NCI-H774 (cell line): ENCODE measurements at places on chromosomes 5 and 9.

GRCh38 chr9:121744002-121744686, 92.7 kb downstream of the DAB2IP start:
- no peak for DNase-seq

DNA sequence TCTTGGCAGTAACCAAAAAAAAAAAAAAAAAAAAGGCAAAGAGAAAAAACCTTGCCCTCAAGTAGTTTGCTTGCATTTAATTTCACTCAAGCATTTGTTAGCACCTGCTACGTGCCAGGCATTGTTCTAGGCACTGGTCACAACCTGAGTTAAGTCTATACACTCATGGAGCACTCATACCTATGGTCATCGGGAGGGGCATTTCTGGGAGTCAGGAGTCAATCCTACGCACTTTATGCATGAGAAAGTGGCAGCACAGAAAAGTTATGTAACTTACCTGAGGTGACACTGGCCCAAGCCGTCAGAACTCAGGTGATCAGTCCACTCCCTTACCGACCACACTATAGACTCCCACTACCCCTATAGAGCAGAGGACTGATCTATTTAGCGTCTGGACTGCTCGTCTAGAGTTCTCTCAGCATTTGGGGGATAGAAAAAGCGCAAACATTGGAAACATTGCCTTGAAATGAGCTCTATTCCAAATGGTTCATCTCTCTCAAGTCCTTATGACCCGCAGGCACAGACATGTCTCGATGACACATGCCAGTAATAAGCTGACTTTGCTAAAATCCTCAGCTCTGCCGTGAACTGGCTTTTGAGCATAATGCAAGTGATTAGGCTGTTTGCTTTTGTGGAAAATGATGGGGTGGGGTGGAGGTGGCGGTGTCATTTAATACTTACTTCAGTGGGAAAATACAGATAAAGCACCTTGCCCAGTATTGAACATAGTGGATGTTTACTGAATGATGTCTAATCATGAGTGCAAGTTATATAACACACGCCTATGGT, 160.2 kb downstream of the ARHGEF28 start:
- no peak for DNase-seq

- DNase-seq, result no peak
Observed at GRCh38 chr9:27654629-27655285, 81.5 kb upstream of the C9orf72 start.

DNA sequence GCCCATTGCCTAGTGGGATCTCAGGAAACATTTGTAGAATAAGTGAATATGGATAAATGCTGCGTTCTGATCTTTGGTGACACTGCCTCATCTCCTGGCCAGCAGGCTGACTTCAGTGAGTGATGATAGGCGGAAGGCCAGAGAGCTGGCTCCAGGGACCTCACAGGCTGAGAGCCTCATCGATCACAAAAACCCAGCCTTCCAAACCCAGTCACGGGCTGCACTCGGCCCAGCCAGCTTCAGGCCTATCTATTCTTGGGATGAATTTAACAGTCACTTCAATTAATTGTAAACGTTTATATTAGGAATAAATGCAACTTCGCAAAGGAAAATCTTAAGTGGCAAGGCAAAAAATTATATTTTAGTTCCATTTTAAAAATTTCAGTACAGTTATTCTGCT, 201.6 kb downstream of the IRX2 start:
- DNase-seq, result no peak

DNA sequence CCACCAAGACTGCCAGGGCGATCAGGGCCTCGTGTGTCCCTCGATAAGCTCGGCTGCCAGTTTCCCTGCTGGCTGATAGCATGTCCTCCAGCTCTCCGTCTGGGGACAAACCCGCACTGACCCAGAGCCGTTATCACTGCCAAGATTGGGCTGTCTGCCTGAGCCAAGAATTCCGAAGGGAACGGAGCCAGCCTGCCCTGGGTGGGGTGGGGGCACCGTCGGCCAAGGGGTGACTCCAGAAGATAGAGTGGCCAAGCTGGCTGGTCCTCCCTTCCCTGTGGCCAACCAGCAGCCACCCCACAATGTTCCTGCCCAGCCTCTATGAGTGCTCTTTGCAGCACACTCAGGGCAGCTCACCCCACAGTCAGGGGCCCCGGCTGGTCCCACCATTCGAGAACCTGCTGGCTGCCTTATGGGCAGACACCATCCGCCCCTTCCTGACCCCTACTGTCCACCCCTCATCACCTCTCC, 29.4 kb downstream of the HRH2 start:
- no peak for DNase-seq

- no peak for DNase-seq
Observed at GRCh38 chr9:104276709-104277245, 182.7 kb downstream of the SMC2 start.

DNA sequence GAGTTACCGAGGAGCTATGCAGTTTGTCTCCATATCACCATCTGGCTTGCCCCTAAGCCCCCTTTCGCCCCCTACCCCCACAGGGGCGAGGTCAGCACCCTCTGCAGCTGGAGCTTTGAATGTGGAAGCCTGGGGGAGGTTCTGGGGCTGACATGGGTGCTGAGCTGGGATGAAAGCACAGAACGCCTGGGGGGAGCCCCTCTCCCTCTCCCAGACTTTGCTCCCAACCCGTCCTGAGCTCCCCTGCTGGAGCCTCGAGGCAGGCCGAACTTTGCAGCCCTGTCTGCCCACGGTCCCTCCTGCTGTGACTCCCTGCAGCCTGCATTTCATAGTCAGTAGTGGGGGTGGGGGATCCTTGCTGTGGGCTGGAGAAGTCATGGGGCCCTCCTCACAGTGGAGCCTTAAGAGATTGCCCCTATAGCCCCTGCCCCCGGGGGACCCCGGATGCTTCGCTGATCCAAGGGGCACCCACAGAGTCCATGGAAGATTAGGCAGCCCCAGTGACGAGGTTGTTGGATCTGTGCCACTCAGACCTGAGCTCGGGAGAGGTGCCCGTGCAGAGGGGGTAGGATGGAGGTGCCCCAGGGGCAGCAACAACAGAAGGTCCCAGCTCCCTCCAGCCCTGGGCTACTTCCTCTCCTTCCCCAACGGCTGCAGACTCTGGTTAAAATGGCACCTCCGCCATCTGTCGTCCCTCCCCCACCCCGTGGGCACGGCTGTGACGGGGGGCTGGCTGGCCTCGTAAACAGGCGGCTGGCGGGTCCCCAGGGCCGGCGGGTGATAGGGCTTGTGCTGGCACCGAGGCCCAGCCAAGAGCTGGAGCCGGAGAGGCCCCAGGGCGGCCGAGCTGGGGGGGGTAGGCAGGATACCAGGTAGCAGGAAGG, 162.0 kb downstream of the C9orf50 start:
- DNase-seq, result no peak

DNA sequence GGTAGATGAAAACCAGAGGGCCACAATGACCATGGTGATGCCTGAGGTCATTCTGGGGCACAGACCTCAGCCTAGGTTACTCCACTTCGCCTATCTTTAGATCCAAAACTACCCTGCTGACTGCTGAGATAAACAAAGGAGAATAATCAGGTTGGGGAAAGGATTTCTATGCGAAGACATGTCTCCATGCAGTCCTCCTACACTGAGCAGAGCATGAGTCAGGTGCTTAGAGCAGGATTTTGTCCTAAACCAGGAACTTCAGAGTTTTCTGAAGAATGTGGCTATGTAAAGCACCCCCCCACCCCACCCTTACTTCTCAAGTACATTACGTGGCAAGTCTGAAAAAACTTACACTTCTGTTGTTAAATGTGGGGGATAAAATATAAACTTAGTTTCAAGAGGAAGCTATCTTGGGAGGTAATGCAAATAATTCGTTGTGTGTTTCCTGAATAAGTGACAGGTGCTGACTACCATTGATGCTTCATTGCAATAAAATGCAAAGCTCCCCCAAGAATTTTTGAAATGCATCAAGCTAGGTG, 19.4 kb downstream of the PDCD1LG2 start:
- DNase-seq, result no peak

DNA sequence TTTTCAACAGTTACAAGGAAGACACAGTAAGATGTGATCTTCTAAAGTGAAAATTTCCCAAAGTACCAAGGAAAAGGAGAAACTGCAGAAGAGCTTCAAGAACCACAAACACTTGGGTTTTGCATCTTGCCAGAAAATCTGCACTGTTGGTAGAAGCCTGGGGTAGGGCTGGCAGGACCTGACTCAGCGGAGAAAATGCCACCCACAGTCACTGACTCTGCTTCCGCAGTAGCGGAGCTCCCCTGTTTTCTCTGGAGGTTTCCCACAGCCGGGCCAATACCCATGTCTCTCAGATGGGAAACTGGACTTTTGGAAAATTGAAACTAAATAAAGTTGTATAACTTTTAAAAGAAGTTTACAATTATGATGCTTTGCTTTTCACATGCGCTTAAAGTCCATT, 104.2 kb downstream of the MEF2C start:
- DNase-seq, result no peak

- no peak for DNase-seq
Observed at GRCh38 chr5:105371169-105371568, 1808.6 kb upstream of the NUDT12 start.

DNA sequence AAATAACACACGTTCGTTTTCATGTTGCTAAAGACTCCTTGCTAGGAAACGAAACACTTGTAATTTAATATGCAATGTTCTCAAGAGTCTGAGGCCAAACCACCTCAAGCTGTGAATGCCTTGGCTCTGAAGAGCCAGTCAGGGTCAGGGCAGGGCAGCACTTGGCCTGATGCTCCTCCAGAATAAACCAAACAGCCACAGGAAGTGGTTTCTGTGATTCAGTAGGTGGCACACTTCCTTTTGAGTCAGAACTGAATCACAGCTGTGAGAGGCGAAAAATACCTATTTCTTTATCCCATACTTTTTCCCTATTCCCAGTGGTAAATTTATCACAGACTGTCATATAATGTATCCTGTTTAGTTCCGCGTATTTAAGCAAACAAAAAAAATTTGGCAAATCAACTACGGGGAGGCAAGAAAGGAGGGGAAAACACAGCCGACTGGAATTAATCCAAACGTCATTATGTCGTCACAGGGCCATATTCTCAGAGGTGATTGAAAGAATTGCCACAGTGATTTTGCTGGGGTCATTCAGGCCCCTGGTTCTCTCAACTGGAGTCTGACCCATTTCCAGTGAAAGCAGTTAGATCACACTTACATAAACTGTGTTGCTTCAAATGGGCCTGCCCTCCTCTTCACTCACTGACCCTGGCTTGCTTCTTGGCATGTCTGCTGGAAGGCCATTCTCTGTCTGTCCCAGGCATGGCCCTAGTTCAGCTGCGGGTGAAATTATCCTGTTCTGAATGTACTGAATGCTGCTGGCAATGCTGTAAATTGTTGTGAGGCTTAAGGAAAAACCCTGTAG, 71.2 kb downstream of the ARRDC3 start:
- DNase-seq, result peak; percentile 14

DNA sequence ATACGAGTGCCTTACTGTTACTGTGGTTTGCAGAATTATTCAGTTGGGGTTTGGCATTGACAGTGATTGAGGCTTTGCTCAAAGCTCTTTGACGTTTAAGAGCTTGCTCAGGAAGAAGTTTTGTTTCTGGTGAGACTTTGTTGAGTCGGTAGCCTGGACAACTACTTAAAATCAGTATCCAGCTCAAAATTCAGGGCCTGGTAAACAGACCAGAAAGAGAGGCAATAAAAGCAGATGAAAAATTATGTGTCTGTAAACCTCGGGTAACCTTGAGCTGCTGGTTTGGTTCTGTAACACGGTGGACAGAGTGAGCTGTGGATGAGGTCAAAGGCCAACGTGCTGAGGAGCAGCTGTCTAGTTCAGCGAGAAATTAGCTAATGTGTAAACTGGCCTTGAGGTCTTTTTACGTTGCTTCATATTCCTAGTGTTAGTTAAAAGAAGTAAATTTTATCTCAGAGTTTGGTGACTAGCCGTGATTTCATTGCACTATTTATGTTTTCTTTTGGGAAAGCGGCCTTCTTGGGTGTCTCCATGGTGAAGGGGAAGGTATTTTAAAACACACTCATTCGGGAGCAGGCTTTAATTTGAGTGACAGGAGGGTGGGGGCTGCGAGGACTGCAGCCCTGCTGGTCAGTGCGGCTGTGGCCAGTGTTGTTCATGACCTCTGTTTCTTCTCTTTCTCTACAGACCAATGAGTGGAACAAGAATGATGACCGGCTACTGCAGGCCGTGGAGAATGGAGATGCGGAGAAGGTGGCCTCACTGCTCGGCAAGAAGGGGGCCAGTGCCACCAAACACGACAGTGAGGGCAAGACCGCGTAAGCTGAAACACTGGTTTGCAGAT, 82.0 kb upstream of the TTC23L start:
- no peak for DNase-seq

- DNase-seq, result peak; percentile 32
Observed at GRCh38 chr9:93136011-93136440, 2.0 kb upstream of the NINJ1 start.

GRCh38 chr9:108049026-108049607, 559.5 kb upstream of the KLF4 start:
- DNase-seq, result no peak

- DNase-seq, result no peak
Observed at GRCh38 chr5:2511126-2511525, 240.4 kb downstream of the IRX2 start.

DNA sequence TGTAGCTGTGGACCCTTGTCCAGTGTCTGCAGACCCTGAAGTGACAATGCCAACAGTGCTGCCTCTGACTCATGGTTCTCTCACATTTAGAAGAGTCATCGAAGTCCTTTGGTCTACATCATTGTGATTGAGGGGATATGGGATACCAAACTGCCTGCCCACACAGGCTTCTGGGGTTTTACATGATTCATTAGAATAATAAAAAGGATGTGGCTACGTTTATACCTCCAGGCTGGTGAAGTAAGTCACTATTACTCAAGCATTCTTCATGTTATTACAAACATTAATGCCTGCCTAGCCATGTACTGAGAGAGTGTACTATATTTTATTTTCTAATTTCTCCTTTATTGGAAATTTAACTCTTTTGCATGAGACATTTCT, 365.7 kb downstream of the SPATA31D1 start:
- DNase-seq, result no peak

- DNase-seq, result no peak
Observed at GRCh38 chr9:34759432-34760134, 49.6 kb upstream of the CCL21 start.

DNA sequence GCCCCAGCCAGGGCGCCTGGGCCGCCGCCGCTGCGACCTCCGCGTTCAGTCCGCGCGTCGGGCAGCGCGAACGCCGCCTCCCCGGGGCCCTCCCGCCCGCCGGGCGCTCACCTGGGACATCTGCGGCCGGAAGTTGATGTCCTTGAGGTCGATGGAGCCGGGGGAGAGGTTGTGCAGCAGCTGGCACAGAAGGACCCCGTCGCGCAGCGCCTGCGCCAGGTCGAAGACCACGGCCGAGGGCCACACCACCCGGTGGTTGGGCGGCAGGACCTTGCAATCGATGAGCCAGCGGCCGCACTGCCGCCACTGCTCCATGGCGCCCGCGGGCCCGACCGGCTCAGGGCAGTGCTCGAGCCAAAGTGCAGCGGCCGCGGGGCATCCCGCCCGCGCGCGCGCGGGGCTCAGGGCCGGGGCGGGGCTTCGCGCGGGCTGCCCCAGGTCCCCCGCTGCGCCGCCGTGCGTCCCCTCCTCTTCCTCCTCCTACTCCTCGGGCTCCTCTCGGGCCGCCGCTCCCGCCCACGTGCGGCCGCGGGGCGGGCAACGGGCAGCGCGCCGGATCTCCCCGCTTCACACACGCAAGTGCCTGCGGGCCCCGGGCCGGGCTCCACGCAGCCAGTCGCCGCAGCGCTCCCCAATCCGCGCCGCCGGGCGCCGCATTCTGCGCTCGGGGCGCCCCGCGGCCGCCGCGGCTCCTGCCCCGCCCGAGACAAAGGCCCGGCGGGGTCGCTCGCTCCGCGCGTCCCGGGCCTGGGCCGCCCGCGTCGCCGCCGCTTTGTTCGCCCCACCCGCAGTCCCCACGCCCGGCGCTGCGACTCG, at the start of gene VAV2:
Gene VAV2, minus strand, starts transcription at position 361 of the 816 bp plus-strand sequence. Its CDS starts 46 bp downstream, at position 315.
- peak; percentile 68 for DNase-seq
